ENCODE measurements at places on chromosomes 4 and X. TPM values are rescaled to one million over a fixed set of nuclear protein-coding genes. Genes with fewer than 3 reads are reported as not detected.

DNA sequence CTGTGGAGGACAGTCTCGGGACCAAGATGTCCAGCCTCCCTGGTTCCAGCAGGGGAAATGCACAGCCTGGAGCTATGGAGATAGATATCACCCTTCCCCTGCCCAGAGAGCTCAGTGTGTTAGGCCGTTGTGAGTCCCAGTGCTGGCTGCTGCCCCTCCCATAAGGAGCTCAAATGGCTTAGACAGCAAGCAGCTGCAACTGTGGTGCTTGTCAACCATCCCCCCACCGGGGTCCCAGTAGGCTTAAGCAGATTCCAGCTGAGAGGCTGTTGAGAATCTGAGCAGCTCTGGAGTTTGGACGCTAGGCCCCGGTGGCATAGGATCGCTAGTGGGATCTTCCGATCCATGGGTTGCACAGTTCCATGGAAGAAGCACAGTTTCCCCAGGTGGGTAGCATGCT lies 181.8 kb upstream of the POF1B start:
- no peaks in the 10 kb centered on the region for H3K27me3 ChIP-seq
- H3K36me3 ChIP-seq = no peaks in the 10 kb centered on the region
- no peaks in the 10 kb centered on the region for H3K4me1 ChIP-seq

DNA sequence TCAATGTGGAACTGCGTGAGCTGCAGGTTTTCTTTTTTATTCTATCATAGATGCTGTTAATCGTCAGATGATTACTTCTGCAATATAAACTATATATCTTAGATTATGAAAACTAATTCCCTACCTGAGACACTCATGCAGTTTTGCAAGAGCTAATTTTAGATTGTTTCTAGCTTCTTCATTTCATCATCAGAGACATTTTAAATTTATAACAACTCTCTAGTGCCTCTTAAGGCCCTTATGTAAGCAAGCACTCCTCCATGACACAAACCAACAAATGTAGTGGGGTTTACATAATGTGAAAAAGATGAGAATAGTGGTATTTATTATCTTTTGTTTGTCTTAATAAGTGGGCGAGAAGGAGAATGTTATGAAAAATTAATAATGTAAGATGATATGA lies 170.2 kb upstream of the ETNPPL start:
- H3K27ac ChIP-seq = no peak overlapping the region
- H3K27me3 ChIP-seq = no peaks in the 10 kb centered on the region
- H3K4me1 ChIP-seq = no peaks in the 10 kb centered on the region
- H3K4me3 ChIP-seq = no peak overlapping the region
- no peak for DNase-seq

GRCh38 chr4:184472614-184473498 lies 1.5 kb downstream of the IRF2 start:
- peaks cover 65% of the 10 kb centered on the region for H3K4me1 ChIP-seq
- peak overlapping the region; percentile 87 for H3K4me3 ChIP-seq
- H3K27me3 ChIP-seq = no peaks in the 10 kb centered on the region
- peak; percentile 90 for DNase-seq
- H3K27ac ChIP-seq = peak overlapping the region; percentile 97

DNA sequence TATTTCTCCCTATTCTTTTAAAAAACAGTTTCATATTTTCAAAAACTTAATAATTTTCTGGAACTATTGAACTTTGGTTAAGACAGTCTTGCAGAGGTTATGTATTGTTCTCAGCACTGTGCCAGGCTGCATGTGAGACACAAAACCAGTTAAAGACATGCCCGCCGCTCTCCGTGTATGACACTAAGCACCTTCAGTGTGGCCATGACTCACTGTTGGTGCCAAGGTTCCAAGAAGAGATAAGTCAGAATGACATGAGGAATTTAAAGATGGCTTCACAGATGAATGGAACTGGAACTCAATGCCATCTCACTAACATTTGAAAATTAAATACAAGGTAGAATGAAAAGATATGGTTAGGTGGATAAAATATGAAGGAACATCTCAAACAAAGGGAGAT lies 525.5 kb upstream of the ZFP42 start:
- no peaks in the 10 kb centered on the region for H3K4me1 ChIP-seq
- H3K36me3 ChIP-seq = no peaks in the 10 kb centered on the region
- H3K4me3 ChIP-seq = no peak overlapping the region
- no peaks in the 10 kb centered on the region for H3K27me3 ChIP-seq

GRCh38 chrX:132610536-132610935 lies 121.7 kb upstream of the MBNL3 start:
- no peak overlapping the region for H3K4me3 ChIP-seq
- H3K27ac ChIP-seq = no peak overlapping the region
- H3K27me3 ChIP-seq = no peaks in the 10 kb centered on the region
- DNase-seq = no peak
- no peaks in the 10 kb centered on the region for H3K36me3 ChIP-seq

DNA sequence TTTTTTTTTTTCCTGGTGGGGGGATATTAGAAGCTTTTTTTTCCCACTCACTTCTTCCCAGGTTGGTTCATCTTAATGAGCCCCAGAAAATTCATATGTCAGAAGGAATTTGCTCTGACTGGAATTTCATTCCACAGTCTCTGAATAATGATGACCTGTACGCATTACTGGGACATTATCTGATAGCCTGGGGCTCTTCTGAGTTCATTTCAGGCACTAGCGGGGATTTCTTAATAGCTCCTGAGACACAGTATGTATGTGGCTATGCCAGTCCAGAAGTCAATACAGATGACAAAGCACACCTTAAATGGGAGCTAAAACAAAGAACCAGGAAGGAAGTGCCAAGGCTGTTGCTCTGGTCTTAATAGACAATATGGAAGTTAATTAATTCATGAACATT lies 295.2 kb upstream of the IGFBP7 start:
- H3K4me3 ChIP-seq = no peak overlapping the region
- H3K27ac ChIP-seq = no peak overlapping the region
- H3K4me1 ChIP-seq = no peaks in the 10 kb centered on the region
- H3K36me3 ChIP-seq = no peaks in the 10 kb centered on the region
- no peaks in the 10 kb centered on the region for H3K27me3 ChIP-seq

GRCh38 chrX:1546691-1547251 lies 9.8 kb upstream of the P2RY8 start:
- no peaks in the 10 kb centered on the region for H3K4me1 ChIP-seq
- H3K4me3 ChIP-seq = no peak overlapping the region
- no peaks in the 10 kb centered on the region for H3K36me3 ChIP-seq
- no peaks in the 10 kb centered on the region for H3K27me3 ChIP-seq
- H3K27ac ChIP-seq = no peak overlapping the region

Gene GABRB1
- not detected for total RNA-seq

Gene ADH1C
- total RNA-seq = 10.9 TPM

Gene GDPD2
- total RNA-seq = 0.26 TPM

Gene CYTL1
- not detected for total RNA-seq
